Common myeloid progenitor, CD34-positive (primary cell): ENCODE measurements at places on chromosomes 5 and 9.

DNA sequence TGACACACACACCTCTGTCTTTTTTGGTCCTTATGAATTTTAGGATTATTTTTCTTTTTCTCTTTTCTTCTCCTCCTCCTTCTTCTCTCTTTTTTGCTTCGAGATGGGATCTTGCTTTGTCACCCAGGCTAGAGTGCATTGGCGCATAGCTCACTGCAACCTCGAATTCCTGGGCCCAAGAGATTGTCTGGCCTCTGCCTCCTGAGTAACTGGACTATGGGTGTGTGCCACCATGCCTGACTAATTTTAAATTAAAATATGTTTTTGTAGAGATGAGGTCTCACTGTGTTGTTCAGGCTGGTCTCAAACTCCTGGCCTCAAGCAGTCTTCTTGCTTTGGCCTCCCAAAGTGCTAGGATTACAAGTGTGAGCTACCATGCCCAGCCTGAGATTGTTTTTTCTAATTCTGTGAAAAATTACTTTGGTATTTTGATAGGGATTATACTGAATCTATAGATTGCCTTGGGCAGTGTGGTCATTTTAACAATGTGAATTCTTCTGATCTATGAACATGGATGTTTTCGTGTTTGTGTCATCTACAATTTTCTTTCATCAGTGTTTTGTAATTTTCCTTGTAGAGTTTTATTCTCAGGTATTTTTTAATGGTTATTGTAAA lies 7.7 kb downstream of the AHRR start:
- H3K36me3 ChIP-seq: no peaks in the 10 kb centered on the region
- no peak overlapping the region for H3K4me3 ChIP-seq
- H3K27ac ChIP-seq: no peak overlapping the region
- H3K4me1 ChIP-seq: peaks cover 2% of the 10 kb centered on the region
- H3K27me3 ChIP-seq: peaks cover 11% of the 10 kb centered on the region

DNA sequence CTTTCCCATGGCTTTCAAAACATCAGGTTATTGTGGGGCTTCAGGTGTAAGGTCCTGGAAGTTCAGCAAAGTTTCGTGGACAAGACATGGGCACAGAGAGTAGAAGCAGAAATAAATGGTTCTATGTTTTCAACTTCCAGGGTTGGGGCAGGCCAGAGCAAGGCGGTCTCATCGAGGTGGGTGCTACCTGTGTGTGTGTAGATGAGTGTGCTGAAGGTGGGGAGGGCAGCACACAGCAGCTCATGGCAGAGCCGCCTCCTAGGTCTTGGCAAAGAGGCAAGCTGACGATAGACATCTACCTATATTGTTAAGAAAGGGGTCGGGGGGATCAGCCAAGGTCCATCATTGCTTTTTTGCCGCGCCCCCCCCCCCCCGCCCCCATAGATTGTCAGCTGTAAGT lies 3.8 kb downstream of the RAB24 start:
- H3K27ac ChIP-seq: peak overlapping the region; percentile 54
- peaks cover 18% of the 10 kb centered on the region for H3K36me3 ChIP-seq
- no peak for DNase-seq
- H3K4me1 ChIP-seq: peaks cover 92% of the 10 kb centered on the region

DNA sequence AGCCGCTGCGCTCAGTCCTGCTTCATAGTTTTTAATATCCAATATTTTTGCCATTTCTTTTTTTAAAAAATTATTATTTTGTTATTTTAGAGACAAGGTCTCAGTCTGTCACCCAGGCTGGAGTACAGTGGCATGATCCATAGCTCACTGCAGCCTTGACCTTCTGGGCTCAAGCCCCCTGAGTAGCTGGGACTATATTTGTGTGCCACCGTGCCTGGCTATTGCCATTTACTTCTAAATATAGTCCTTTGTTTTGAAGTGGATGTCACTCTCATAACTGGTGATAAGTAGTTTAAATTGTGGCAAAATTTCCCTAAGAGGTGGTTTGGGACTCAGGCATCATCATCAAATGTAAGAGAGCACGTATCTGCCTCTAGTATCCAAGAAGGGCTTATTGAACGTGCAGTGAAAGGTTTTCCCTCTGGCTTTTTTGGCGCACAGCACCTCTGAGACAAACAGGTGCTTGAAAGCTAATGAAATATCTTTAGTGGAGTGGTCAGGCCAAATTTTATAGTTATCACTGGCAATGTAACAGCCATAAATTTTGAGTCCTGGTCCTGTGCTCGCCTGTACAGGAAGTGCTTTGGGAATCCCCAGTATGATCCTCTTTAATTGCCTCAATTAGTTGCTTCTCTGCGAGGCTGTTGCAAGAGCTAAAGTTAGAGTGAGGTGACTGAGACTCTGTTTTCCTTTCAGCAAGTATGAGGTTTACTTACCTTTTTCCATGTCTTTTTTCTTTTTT lies 14.8 kb downstream of the STXBP1 start:
- no peak overlapping the region for H3K27ac ChIP-seq
- DNase-seq: no peak
- H3K4me3 ChIP-seq: no peak overlapping the region
- no peaks in the 10 kb centered on the region for H3K36me3 ChIP-seq
- H3K4me1 ChIP-seq: no peaks in the 10 kb centered on the region

- no peaks in the 10 kb centered on the region for H3K36me3 ChIP-seq
- DNase-seq: no peak
- no peaks in the 10 kb centered on the region for H3K27me3 ChIP-seq
- no peak overlapping the region for H3K27ac ChIP-seq
- no peak overlapping the region for H3K4me3 ChIP-seq
Measured at GRCh38 chr5:39503155-39503554, 78.4 kb upstream of the DAB2 start.

GRCh38 chr9:132551556-132551955 lies 30.9 kb upstream of the BARHL1 start:
- no peaks in the 10 kb centered on the region for H3K36me3 ChIP-seq
- H3K27me3 ChIP-seq: peaks cover 7% of the 10 kb centered on the region
- no peak overlapping the region for H3K27ac ChIP-seq
- no peak overlapping the region for H3K4me3 ChIP-seq
- no peaks in the 10 kb centered on the region for H3K4me1 ChIP-seq
- DNase-seq: no peak

DNA sequence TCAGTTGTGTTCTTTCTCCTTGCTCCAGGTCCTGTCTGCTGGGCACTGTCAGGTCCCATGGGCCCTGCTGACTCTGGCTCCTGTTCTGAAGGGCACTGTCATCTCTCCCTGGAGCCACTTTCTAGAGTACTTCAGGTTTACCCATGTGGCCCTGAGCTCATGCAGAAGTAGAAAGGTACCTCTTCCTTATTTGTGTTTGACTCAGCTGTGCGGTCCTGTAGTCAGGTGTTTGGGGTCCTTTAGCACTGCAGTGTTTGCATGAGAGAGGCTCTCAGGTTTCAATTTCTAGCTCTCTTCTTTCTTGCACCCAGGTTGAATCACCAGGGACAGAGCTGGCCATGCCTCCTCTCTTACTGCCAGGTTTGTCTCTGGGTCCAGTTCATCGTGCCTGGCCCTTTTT lies 71.5 kb downstream of the HSPA4 start:
- no peak overlapping the region for H3K27ac ChIP-seq
- no peaks in the 10 kb centered on the region for H3K4me1 ChIP-seq
- no peaks in the 10 kb centered on the region for H3K27me3 ChIP-seq
- no peak overlapping the region for H3K4me3 ChIP-seq
- no peak for DNase-seq

DNA sequence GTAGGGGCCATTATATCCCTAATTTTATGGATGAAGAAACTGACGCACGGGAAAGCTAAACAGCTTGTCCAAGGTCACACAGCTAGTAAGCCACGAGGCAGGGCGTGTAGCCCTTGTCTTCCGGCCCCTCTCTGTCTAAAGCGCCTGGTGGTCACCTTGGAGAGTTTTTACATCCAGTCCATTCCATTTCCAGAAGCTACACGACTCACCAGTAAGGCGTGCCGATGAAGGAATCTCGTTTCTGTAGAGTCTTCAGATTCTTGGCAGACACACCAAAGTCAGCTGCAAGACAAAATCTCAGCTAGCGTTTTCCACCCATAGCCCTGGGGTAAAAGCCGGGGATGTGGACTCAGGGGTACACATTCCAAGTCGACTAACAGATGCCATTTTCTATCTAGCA lies 80.5 kb downstream of the STK10 start:
- no peak overlapping the region for H3K4me3 ChIP-seq
- no peak overlapping the region for H3K27ac ChIP-seq
- DNase-seq: no peak
- H3K36me3 ChIP-seq: peaks cover 44% of the 10 kb centered on the region

DNA sequence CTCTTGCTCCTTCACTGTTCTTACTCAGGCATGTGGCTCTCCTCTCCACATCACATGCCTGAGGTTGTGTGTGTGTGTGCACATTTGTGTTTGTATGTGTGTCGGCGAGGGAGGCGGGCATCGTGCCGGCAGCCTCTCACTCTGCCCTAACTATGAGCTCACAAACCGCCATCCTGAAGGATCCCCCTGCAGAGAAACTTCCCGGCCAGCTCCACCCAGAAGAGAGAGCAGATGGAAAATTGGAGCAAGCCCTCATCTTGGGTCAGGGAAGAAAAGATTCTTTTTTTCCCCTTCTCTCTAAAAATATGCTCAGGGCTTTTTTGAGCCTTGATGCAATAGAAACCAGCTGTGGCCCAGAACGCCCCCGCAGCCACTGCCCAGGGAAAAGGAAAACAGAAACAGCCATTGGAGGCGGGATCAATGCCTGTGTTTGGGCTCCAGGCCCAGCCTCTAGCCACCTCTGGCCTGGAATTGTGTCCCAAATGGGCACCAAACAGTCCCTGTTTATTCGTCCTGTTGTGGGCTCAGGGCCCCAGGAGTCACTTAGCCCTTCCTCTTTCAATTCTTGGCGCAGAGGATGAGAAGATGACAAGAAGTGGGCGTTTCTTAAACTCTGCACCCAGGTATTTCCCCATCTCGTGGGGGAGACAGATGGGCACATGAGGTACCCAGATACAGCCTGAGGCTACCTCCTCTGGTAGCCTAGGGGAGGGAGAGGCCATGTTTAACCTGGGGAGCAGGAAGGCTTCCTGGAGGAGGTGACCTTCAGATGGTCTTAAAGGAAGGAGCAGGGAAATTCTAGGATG lies 151.5 kb downstream of the RGS3 start:
- H3K4me3 ChIP-seq: no peak overlapping the region
- no peak overlapping the region for H3K27ac ChIP-seq
- H3K27me3 ChIP-seq: no peaks in the 10 kb centered on the region
- no peak for DNase-seq
- peaks cover 22% of the 10 kb centered on the region for H3K4me1 ChIP-seq

GRCh38 chr5:14250748-14251701 lies 107.9 kb downstream of the TRIO start:
- H3K27me3 ChIP-seq: no peaks in the 10 kb centered on the region
- DNase-seq: no peak
- H3K36me3 ChIP-seq: no peaks in the 10 kb centered on the region
- no peak overlapping the region for H3K4me3 ChIP-seq

- H3K27ac ChIP-seq: no peak overlapping the region
- peaks cover 45% of the 10 kb centered on the region for H3K4me1 ChIP-seq
- H3K4me3 ChIP-seq: no peak overlapping the region
- DNase-seq: no peak
- no peaks in the 10 kb centered on the region for H3K36me3 ChIP-seq
- H3K27me3 ChIP-seq: no peaks in the 10 kb centered on the region
Measured at GRCh38 chr9:69190086-69190862, 16.2 kb downstream of the TJP2 start.
